ENCODE measurements at places on chromosomes 11 and 22.

DNA sequence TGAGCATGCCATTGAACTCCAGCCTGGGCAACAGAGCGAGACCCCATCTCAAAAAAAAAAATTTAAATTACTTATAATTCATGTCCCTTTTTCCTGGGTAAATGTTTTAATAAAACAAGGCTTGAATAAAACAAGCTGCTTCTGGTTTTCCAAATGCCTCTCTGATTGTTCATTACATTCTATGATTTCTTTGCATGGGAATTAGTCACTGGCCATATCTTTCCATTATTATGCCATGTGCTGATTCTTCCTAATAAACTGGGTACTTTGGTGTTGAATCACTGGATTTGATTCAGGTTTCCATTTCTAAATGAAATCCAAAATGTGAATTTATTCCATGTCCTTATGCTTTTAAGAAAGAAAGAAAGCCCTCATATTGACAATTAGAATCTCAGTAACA is 42.6 kb downstream of the ZNF215 start:
- no peak for DNase-seq

- no peak for DNase-seq
These were observed 5.9 kb upstream of the OSBPL5 start for GRCh38 chr11:3170756-3171650.

GRCh38 chr11:75195167-75195962 is 44.5 kb downstream of the SLCO2B1 start:
- no peak for DNase-seq

GRCh38 chr11:116598556-116598955 is 174.2 kb downstream of the BUD13 start:
- DNase-seq, result no peak

GRCh38 chr11:70876685-70877084 is 375.7 kb downstream of the SHANK2 start:
- no peak for DNase-seq

DNA sequence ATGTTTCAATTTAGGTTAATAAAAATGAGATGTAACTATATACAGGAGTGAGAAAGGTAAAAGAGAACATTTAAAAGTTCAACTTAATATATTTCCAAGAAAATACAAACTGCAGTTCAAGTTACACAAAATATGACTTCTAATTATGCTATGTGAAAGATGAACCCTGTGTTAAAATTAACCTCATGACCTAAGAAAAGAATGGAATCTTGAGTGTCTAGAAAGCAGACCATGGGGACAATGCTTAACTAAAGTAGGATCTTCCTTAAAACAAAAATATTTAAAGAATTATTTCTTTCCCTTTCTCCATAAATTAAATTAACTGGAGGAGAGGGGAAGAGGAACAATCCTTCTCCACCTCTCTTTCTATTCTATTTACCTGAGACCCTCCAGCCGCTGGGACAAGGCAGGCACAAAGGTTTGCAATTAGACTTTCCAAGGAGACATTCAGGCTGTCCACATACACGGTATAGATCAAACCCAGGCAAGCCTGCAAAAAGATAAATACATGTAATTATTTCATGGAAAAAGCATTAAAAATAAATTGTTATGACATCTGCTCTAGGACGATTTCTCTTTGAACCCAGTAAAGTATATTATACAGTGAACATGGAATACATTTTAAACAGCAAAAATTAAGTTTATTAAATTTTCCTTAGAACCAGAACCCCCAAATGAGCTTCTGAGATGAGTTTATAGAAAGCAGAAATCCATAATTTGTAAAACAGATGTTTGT is 264.5 kb downstream of the SBF2 start:
- DNase-seq, result no peak

GRCh38 chr22:30204742-30205111 is 41.8 kb downstream of the LIF start:
- peak; percentile 52 for DNase-seq

GRCh38 chr11:84645988-84646694 is 981.0 kb downstream of the DLG2 start:
- no peak for DNase-seq

- no peak for DNase-seq
These were observed 5.7 kb upstream of the SULT4A1 start for GRCh38 chr22:43867839-43868635.

- no peak for DNase-seq
These were observed 84.0 kb upstream of the CTSC start for GRCh38 chr11:88421530-88421929.

DNA sequence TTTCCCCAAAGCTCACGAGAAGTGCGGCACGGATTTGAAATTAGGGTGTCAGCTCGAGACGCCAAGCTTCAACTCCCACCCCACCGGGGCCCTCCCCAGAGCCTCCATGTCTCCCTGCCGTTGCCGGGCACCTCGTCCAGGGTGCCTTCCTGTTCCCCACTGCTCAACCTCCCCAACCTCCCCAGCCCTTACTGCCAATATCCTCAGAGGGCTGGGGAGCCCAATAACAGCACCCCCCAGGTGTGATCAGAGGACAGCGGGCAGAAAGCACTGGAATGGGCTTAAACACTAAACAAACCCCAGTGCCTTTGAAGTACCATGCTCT is 1336.4 kb downstream of the TBC1D22A start:
- no peak for DNase-seq

GRCh38 chr22:46429325-46429853 is 93.9 kb downstream of the TRMU start:
- DNase-seq, result no peak

GRCh38 chr11:122004446-122004845 is 111.6 kb downstream of the BLID start:
- no peak for DNase-seq

DNA sequence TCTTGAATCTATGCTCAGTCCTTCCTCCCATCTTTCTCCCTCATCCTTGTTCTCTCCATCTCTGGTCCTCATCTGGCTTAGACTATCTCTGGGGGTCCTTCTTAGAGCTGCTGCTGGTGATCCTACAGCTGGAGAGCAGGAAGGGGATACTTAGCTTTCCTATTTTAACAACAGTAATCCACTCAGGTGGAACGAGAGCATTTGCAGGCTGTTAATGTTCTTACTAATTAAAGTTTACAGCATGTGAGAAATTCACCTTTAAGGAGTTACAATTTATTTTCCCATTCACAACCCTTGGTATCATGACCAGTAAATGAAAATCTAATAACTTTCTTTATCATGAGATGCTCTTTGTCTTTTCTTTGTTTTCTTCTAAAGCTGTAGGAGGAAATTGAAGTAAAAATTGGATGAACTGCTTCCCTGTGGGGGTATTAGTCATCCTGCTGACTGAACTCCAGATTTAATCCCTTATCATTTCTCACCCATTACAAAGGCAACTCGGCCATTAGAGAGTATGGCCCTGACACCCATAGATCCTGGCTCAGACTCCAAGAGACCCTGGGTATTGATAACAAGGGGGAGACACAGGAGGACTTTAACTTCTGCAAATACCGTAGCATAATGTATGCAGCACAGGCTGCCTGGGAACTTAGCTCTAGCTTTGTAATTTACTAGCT is 37.6 kb upstream of the MTNR1B start:
- DNase-seq, result no peak

GRCh38 chr11:11710556-11710955 is 88.8 kb upstream of the GALNT18 start:
- no peak for DNase-seq

DNA sequence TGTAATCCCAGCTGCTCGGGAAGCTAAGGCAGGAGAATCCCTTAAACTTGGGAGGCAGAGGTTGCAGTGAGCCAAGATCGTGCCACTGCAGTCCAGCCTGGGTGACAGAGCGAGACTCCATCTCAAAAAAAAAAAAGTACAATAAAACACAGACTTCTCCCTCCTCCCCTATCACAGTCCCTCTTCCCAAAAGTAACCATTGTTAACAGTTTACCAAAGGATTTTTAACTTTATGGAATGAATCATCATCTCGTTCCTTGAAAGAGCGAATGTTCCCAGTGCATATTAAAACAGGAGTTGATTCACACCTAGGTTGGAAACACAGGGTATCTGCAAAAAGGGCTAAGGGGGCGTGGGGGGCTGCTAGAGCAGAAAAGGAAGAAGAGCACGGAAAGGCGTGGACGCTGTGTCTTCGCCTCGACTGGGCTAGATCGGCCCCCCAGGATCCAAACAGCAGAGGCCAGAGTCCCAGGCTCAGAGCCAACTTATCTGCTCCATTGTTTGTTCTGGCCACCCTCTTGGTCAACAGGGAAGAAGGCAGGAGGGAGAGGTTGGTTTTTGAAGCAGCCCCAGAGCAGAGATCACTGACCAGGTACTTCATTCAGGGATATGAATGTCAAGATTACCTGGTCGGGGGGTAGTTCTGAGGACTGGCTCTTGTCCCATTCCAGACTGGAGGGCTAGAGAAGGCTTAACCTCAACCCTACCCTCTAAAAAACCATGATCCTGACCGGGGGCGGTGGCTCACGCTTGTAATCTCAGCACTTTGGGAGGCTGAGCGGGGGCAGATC is 2.1 kb upstream of the AHNAK start:
- DNase-seq, result no peak

GRCh38 chr11:117217141-117218084 is 14.5 kb downstream of the PCSK7 start:
- DNase-seq, result no peak

- no peak for DNase-seq
These were observed 61.4 kb upstream of the OLFML1 start for GRCh38 chr11:7423946-7424345.

- DNase-seq, result peak; percentile 39
These were observed 72.0 kb downstream of the SYN3 start for GRCh38 chr22:32985899-32986765.

DNA sequence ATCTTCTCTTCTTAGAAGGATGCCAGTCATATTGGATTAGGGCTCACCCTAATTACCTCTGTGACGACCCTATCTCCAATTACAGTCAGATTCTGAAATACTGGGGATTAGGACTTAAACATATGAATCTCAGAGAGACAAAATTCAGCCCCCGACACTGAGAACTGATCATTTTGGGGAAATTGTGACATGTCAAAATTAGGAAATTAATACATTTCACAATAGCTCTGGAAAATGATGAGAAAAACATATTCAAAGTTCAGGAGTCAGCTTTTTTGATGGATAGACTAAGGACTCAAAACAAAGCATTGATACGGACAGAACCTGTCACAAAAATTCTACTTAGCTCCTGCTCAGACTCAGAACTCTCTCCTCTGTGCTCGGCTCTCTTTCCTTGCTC is 40.8 kb downstream of the COMMD9 start:
- no peak for DNase-seq

DNA sequence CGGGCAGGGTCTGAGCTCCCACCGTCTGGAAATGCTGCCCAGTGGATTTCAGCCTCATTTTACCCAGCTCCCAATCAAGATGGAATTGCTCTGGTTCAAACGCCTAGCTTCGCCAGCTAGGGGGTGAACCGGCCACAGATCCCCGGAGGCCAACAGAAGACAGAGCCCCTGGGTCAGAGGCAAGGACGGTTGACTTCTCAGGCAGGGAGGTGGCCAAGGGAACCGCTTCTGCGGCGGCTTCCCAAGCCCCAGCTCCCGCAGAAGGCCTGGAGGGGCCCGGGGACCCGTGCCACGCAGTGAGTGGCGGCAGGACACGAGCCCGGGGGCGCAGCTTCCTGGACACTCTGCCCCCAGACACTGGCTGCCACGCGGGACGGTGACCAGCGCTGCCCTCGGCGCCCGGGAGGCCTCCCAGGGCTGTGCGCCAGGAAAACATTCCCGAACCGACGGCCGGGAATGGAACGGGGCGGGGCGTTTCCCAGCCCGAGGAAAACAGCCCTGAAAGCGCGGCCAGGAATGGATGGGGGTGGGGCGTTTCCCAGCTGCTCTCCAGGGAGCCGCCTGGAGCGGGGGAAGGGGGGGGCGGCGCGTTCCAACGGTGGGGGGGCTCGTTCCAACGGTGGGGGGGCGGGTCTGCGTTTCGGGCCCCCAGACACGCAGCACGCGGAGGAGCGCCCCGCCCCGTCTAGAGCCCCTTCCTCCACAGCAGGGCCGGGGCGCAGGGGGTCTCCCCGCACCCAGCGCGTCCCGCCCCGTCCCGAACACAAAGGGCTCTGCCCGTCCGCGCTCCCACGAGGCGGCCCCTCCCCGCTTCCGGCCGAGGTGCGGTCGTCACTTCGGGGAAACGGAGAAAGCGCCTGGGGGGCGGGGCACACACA is 13.5 kb upstream of the B4GALNT4 start:
- DNase-seq, result peak; percentile 51

GRCh38 chr11:3655547-3655946 is 10.6 kb downstream of the ART1 start:
- DNase-seq, result no peak

DNA sequence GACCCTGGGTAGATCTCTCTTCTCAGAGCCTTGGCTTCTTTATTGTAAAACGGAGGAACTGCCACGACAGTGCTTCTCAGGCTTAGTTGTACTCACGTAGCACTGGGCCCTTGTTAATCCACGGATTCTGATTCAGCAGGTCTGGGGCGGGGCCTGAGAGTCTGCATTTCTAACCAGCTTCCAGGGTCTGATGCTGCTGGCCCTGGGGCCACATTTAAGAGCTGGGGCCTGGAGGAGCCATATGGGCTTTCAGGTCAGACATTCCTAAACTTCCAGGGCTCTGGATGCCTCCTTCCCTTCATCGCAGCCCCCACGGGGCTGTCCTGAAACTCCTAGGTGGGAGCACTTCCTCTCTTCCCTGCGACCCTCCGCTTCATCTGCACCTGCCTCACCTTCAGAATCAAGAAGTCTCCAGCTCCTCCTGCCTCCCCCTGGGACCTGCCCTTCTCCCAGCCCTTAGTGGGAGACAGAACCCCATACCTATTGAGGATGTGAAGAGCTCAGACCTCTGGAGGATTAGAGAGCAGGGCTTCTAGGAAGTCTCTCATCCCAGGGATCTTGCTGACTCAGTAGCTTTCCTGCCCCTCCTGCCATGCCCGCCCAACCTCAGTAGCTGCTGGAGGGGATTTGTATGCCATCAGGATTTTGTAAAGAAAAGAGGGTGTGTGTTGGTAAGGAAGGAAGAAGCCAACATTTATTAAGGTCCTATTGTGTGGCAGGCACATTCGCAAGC is 92.5 kb downstream of the LRRC32 start:
- no peak for DNase-seq

DNA sequence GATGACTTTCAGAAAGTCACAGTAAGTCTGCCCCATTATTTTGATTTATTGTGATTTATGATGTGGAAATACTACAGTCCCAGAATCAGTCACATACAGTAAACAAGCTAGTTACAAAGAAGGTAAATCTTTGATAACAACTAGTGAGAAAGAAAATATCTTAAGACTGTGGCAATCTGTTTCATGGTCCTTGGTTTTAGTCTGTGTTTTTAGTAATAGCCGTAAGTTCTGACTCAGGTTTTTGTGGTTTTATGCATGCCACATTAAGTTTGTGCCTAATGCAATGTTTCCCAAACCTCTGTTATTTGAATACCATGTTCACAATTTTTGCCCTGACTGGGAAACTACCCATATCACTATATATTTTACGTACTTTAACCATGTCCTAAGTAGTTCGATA is 6.7 kb downstream of the CEP295 start:
- DNase-seq, result no peak

DNA sequence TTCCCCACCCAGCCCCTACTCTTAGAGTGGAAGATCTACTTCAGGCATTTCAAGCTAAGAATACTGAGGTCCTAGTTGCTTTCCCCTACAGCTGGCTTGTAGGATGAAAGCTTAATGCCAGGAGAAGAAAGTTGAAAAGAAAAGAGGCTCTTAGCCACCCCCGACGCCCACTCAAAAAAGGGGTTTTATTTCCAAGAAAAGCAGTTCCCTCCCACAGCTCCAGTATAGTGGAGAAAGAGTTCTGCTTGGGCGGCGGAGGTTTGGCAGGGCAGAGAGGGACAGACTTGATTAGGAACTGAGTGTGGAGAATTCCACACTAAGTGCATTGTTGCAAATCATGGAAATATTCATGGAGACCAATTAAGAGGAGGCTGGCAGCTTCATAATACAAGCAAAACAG is 470.9 kb downstream of the ETS1 start:
- no peak for DNase-seq
